ENCODE measurements at places on chromosomes 4 and X.

GRCh38 chrX:1391370-1391706 lies 575 bp downstream of the SLC25A6 start:
- no peak for DNase-seq

- peak; percentile 1 for DNase-seq
Observed at GRCh38 chr4:85228264-85228663, 246.7 kb upstream of the ARHGAP24 start.

DNA sequence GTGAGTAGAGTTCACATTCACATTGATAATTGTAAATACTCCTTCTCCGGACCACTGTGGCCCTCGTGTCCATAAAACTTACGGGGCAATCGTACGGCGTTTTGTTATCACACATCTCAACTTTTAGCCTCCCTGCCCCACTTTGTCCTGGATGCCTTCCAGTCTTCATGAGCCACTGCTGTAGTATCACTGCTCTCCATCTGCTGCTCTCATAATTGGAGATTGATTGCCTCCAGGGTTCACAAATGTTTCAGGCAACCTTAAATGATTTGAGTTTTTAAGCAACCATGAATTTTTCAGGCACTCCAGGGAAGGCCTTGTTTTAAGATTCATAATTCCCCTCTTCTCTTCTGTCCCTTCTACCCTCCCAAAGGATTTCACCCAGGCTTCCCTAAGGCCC lies 28.4 kb downstream of the ALPK1 start:
- DNase-seq, result no peak

- DNase-seq, result no peak
Observed at GRCh38 chr4:66766557-66766956, 778.7 kb downstream of the CENPC start.

GRCh38 chrX:40875476-40875875 lies 140.1 kb upstream of the MED14 start:
- DNase-seq, result no peak

DNA sequence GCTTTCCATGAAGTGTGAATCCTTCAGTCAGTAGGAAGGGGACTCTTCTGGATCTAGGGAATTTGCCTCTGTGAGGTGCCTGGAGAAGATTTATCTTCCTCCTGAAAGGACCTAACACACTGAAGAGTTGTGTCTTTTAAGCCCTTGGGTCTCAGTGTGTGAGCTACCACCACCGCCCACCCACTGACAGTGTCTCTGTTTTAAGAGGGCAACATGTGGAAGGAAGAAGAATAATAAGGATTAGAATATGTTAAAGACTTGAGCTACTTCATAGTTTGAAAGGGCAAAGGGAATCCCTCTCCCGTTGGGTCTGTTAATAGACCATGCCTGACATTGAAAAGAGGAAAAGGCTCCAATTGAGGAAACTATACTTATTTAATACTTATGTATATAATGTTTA lies 64.3 kb upstream of the TLR2 start:
- no peak for DNase-seq

- peak; percentile 54 for DNase-seq
Observed at GRCh38 chr4:66590488-66591215, 920.4 kb upstream of the EPHA5 start.

- DNase-seq, result no peak
Observed at GRCh38 chr4:42360256-42360669, 37.0 kb upstream of the SHISA3 start.

- DNase-seq, result peak; percentile 92
Observed at GRCh38 chrX:153476666-153477363, 6.4 kb upstream of the HAUS7 start.

DNA sequence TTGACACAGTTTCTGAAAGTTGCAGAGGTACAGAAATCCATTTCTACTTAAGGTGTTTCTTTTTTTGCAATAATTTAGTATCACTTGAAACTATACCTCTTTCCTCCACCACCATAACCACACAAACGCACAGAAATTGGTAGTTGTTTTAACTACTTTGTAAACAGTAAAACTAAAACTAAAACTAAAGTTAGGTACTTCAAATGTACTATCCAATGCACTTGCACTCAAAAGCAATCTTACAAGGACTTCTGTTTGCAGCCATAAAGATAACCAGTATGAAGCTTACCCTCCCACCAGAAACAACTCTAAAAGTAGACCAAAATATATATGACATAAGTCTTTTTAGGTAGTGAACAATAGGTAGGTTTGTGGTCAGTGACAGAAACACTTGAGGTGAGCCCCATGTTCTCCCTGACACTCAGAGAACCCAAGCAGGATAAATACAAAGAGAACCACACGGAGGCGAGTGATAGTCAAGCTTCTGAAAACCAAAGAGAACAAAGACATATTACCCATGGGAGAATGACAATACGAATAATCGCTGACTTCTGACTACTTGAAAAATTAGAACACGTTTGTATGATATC lies 72.2 kb upstream of the VBP1 start:
- DNase-seq, result no peak

GRCh38 chr4:122855353-122855890 lies 28.8 kb downstream of the FGF2 start:
- DNase-seq, result no peak

- DNase-seq, result no peak
Observed at GRCh38 chr4:3316146-3316545, 23.3 kb downstream of the RGS12 start.

Data from fibroblast of skin of right biceps (primary cell).